Right lobe of liver (tissue), 6 donors: ENCODE measurements at places on chromosomes 11 and 22. TPM values are rescaled to one million over a fixed set of nuclear protein-coding genes. Genes with fewer than 3 reads are reported as not detected.
A peak's percentile ranks its signal among the peaks of the same experiment; 100 is the strongest.

The OR4A16 gene
- not detected for total RNA-seq

The CRACR2B gene
- total RNA-seq = 2.2 TPM

The APOL1 gene
- total RNA-seq = 101 TPM

- H3K27me3 ChIP-seq = no peaks in the 10 kb centered on the region
- no peak for DNase-seq
- H3K4me1 ChIP-seq = no peaks in the 10 kb centered on the region
- no peaks in the 10 kb centered on the region for H3K36me3 ChIP-seq
- H3K4me3 ChIP-seq = no peak overlapping the region
These were observed 23.3 kb downstream of the KCNJ5 start for GRCh38 chr11:128914216-128915148.

- H3K4me1 ChIP-seq = no peaks in the 10 kb centered on the region
- DNase-seq = no peak
- H3K27me3 ChIP-seq = no peaks in the 10 kb centered on the region
- no peak overlapping the region for H3K27ac ChIP-seq
These were observed 4.8 kb upstream of the FBXO7 start for GRCh38 chr22:32469799-32470212.

DNA sequence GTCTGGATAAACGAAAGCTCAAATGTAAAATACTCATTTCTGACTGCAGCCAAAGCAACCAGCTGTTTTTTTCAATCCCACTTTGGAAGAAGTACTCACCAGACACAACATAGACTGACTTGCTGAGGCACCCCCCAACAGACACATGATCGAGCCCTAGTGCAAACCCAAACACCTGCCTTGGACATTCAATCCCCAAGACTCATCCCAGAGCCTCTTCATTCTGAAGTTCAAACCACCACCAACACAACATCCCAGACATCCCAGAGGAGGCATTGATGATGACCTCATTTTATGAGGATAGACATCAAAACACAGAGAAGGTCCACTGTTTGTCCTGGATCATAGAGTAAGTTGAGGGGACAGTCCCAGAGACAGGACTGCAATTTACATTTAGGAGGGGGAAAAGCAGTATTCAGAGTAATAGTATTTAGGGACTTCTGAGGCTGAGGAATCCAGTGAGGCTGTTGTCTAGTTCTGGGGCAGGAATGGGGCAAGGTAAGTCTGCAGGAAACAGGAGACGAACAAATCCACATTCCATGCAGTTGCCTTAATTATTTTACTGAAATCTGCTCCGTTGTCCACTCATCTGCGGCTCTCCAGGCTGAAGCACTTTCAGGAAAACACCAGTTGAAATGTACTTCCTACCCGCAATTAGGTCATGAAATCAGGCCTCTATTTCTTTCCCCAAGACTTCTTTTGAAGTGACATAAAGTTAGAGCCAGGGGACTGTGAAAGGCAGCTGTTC is 54.8 kb downstream of the CLPB start:
- no peak overlapping the region for H3K4me3 ChIP-seq
- no peak for DNase-seq
- no peaks in the 10 kb centered on the region for H3K36me3 ChIP-seq
- H3K27me3 ChIP-seq = no peaks in the 10 kb centered on the region
- H3K27ac ChIP-seq = no peak overlapping the region

- H3K4me1 ChIP-seq = no peaks in the 10 kb centered on the region
- no peak overlapping the region for H3K4me3 ChIP-seq
- no peak overlapping the region for H3K27ac ChIP-seq
- H3K36me3 ChIP-seq = no peaks in the 10 kb centered on the region
- DNase-seq = no peak
- H3K27me3 ChIP-seq = no peaks in the 10 kb centered on the region
These were observed 11.8 kb downstream of the MAPK1 start for GRCh38 chr22:21855676-21856075.

DNA sequence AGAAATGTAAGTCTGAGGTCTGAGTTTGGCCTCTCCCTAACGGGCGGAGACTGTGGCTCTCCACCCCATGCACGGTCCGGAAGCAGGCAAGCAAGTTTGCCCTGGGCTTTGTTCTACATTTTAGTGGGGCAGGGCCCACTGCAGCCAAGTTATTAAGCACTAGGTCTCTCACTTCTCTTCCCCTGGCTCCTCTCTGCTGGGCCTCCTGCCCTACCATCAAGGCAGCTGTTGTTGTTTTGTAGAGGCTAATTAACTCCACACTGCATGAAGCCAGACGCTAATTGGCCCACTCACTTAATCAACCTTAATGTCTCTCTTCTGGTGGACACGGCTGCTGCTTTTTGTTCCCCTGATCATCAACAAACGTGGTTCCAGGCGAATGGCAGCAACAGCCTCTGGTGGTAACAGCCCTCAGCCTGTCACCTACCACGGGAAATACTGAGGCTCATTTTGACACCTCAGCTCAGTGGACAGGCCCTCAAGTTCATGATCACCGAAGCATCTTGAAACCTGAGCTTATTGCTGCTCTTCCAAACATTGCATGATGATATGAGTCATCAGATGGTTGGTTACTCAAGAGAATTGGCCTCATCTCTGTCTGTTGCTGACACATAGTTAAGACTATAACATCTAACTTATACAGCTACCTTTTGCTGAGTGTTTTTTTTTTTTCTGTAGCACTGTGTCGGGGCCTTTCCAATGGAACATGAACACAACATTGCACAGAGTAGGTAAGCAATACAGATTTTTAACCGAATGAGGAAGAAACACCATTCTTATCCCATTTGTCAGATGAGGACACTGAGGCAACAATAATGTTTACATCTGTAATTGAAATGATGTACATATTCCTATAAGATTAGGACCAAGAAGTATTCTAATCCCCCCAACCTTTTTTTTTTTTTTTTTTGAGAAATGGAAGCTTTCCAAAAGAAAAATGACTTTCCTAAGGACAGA is 20.8 kb upstream of the LMO2 start:
- H3K36me3 ChIP-seq = no peaks in the 10 kb centered on the region
- no peak for DNase-seq
- no peak overlapping the region for H3K27ac ChIP-seq
- H3K4me3 ChIP-seq = no peak overlapping the region

- H3K27me3 ChIP-seq = no peaks in the 10 kb centered on the region
- H3K4me1 ChIP-seq = no peaks in the 10 kb centered on the region
- H3K27ac ChIP-seq = no peak overlapping the region
- no peak overlapping the region for H3K4me3 ChIP-seq
- no peak for DNase-seq
These were observed 28.0 kb downstream of the SGSM1 start for GRCh38 chr22:24833881-24834495.

GRCh38 chr11:18698341-18699268 is at the start of gene TMEM86A:
TMEM86A (plus strand) TSS chr11:18698779; CDS start chr11:18698887, 108 bp downstream.
- H3K27me3 ChIP-seq = no peaks in the 10 kb centered on the region
- peak within 1 kb of the TSS; percentile 82 for H3K27ac ChIP-seq
- DNase-seq = peak; percentile 98

DNA sequence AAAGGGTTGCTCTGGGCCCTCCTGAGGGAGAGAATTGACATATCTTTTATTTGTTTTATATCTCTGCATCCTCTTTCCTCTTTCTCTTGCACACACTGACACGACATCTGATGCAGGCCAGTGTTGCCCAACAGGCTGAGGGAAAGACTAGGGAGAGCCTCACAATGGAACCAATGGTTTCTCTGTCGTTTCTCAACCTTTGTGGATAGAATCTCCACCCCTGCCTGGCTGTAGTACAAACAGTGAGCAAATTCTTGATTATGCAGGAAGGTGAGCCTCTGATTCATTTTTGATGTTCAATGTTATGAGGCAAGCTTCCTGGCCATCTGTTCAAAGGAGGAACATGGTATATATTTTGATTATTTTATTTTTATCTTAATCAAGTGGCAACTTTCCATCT is 49.8 kb upstream of the PLET1 start:
- H3K27me3 ChIP-seq = no peaks in the 10 kb centered on the region
- no peak overlapping the region for H3K27ac ChIP-seq
- no peaks in the 10 kb centered on the region for H3K36me3 ChIP-seq
- H3K4me3 ChIP-seq = no peak overlapping the region
- no peaks in the 10 kb centered on the region for H3K4me1 ChIP-seq

DNA sequence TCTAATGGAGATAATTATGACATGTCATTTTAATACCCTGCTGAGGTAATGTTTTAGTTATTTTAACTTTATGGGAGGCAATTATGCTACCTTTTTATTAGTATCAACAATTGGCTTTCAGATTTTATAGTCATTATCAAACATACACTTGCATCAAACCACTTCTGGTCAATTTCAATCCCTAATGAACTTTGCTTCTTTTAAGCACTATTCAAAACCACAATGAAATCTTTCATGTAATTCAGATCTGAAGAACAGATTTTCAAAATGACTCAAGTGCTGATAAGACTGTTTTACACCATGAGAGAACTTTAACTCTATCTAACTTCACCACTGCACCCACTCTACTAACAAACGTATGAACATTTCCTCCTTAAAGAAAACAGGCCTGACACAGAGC is 25.9 kb upstream of the CCDC34 start:
- no peak overlapping the region for H3K27ac ChIP-seq
- no peaks in the 10 kb centered on the region for H3K36me3 ChIP-seq
- no peaks in the 10 kb centered on the region for H3K27me3 ChIP-seq
- no peak for DNase-seq
- no peak overlapping the region for H3K4me3 ChIP-seq

GRCh38 chr22:41050883-41051282 is 41.5 kb upstream of the EP300 start:
- H3K27ac ChIP-seq = no peak overlapping the region
- H3K4me1 ChIP-seq = no peaks in the 10 kb centered on the region
- H3K36me3 ChIP-seq = no peaks in the 10 kb centered on the region
- no peak for DNase-seq
